ENCODE measurements at places on chromosomes 2 and 18.

DNA sequence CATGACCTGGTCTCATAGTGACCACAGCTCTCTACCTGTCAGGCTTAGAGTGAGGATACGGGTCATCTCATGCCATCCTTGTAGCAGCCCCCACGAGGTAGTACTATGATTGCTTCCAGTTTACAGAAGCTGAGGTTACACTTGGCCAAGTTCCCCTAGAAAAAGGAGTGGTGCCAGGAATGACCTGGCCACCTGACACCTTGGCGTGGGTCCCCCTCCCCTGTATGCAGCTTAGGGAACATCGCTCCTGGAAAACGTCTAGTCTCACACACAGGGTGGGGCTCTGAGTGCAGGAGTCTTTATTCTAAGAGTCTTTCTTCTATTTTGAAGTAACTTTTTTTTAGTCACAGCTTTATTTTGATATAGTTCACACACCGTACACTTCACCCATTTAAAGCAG is 14.8 kb downstream of the NPPC start:
- DNase-seq: no peak

GRCh38 chr18:36315736-36316135 is 18.2 kb downstream of the FHOD3 start:
- DNase-seq: no peak

DNA sequence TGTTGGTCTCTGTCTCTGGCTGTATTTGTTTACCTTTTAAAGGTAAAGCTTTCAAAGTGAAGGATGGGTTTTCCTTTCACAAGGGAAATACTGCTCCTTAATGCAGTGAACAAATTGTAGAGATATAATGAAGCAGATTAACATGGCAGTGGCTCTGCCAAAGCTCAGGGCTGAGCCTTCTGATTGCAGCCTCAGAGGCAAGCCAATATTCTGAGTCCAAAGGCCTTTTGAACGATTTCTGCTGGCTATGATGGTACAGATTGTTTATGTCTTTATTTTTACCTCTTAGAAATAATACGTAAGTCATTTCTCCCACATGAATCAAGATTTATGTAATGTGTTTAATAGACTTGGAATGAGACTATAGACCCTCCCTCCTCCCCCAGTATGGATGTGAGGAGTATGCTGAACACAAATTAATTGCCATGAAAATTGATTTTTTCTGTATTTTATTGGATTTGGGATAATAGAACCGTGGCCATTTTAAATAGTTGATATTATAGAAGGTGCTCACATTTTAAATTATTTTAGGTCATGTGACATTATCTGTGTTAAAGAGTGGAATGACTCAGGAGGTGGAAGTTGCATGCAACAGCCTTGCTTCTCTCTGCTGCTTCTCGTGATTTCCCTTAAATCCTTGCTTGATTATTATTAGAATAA is 772 bp downstream of the SCN2A start:
- DNase-seq: no peak

- DNase-seq: peak; percentile 90
Observed at GRCh38 chr2:202494300-202495229, 118.4 kb downstream of the BMPR2 start.

- DNase-seq: no peak
Observed at GRCh38 chr2:119416299-119416923, 15.2 kb upstream of the TMEM37 start.

DNA sequence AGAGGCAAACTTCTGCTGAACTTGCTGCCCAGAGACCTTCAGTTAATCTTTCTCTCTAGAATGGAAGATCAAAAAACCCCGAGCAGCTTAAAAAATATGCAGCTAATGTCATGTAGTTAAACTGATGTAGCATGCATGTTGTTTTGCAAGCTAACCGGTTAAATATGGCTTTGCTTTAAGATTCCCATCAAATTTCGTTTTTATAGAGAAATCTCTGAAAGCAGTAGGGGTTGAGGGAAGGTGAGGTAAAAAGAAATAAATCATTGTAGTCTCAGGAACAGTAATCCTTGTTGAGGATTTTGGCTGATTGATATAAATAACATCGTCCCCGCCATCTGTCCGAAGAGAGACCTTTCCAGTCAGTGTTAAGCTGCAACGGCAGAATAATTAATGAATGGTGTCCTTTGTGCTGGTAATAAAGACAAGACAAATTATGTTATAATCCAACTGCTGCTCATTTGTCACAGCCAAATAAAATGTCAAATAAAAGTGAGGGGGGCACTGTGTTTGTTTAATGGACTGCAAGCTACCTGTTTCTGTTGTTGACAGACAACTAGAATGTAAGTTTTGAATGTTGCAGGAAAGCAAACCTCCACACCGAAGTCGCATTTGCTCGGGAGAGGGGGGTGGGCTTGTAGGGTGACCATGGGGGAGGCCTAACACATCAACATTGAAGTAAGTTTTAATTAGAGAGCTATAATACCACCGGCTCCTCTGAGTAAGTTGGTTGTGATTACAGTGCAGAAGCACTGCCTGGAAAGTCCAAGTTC is 555.5 kb downstream of the ARHGAP15 start:
- DNase-seq: no peak

DNA sequence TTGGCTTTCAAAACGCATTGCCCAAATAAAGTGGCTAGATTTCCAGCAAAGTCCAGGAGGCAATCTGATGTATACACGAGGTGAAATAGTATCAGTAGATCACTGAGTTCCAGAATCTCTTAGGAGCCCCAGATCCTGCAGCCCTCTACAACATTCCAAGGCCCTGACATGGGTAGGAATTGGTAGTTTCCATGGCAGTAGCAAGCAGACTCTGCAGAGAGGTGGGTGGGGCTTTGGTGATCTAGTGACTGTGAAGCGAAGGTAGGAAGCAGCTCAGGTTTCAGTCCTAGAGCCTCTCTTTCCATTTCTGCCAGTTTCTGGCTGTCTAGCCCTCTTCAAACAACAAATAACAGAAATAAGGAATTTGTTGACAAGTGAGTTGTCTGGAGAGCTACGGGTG is 13.8 kb upstream of the SGPP2 start:
- DNase-seq: no peak

All from testis (tissue), 5 donors.